Panc1 (cell line): ENCODE measurements at places on chromosomes 1 and 21. TPM values are rescaled to one million over a fixed set of nuclear protein-coding genes. Genes with fewer than 3 reads are reported as not detected.

DNA sequence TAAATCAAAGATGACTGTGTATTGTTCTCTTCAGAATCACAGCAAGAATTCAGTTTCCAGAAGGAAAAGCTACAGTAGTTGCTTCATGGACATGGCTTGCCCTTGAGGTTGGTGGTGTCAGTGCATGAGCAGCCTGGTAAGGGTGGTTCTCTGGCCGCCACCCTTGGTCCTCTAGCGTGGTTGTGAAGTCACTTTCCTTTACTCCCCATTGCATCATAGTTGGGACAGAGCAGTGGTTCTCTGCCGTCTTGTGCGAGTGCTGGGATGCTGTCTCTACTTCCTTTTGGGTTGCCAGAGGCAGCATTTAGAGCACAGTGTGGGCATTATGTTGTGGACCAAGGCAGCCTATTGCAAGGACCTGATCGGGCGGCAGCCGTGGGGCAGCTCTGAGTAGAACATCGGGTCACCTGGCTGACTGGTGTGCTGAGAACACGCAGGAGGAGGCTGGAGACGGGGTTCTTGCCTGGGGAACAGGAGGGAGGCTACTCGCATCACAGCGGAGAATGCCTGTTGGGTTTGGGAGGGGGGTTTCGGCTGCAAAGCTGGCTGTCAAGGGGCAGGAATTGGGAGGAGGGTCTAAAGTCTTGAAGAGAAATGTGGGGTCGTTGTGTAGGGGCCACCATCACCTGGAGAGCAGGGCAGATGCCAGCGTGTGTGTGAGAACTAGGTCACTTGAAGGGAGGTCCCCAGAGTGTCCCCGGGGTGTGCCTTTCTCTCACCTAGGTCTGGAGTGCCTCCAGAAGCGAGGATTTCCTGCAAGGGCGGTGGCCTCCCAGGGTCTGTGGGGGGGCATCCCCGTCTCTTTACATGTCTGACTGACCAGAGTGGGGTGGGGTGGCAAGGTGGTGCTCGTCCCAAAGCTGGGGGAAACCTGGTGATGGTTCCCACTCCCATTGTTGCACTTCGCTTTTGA is 6.3 kb downstream of the ARF1 start:
- no peak overlapping the region for H3K4me3 ChIP-seq
- peaks cover 3% of the 10 kb centered on the region; the same call in 1 of the 2 replicates for H3K36me3 ChIP-seq
- H3K27ac ChIP-seq = peak overlapping the region; percentile 25; the same call in 1 of the 2 replicates
- DNase-seq = no peak
- peaks cover 68% of the 10 kb centered on the region for H3K4me1 ChIP-seq

DNA sequence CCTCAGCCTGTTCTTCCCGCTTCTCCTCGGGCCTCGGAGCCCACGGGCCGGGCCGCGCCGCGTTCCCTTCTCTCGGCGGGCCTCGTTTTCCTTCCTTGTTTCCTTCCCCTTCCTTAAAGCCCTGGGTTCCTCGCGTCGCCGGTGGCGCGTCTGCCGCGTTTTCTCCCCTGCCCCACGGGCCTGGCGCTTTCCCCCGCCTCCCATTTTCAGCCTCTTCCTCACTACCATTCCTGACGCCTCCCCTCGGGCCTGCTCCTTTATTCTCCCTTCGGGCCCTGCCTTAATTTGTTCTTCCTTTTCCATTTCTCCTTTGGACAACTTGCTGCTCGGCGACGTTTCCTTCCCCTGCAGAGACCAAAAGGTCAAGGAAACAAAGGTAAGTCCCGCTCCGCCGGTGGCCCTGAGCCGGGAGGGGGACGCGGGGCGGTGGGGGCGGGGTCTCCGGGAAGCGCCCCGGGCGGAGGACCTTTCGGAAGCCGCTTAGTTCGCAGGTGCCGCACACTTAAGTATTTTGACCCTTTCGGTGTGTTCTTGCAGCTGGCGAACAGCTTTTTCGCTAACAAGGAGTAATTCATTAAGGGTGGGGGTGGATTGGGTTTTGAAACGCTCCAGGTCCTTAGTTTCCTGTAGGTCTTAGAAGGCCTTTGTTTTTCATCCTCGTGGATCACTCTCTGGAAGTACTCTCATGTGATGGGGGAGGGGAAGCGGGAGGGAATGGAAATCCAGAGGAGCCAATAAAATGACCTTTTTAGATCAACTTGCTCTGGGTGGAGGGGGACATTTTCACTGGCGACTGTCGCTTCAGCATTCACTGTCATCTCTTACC is 780 bp downstream of the YTHDF2 start:
- H3K4me3 ChIP-seq = peak overlapping the region; percentile 94
- H3K4me1 ChIP-seq = peaks cover 26% of the 10 kb centered on the region
- H3K36me3 ChIP-seq = peaks cover 37% of the 10 kb centered on the region
- H3K27me3 ChIP-seq = no peaks in the 10 kb centered on the region
- H3K27ac ChIP-seq = peak overlapping the region; percentile 98
- DNase-seq = no peak

- peaks cover 9% of the 10 kb centered on the region for H3K36me3 ChIP-seq
- DNase-seq = no peak
- H3K27ac ChIP-seq = peak within 1 kb of the TSS; percentile 100
- H3K4me1 ChIP-seq = peaks cover 51% of the 10 kb centered on the region
Observed at GRCh38 chr1:16155537-16156410, at the start of gene EPHA2. TSS of gene EPHA2 (minus strand) at chr1:16156069. CDS start at chr1:16155932, 137 bp downstream.

DNA sequence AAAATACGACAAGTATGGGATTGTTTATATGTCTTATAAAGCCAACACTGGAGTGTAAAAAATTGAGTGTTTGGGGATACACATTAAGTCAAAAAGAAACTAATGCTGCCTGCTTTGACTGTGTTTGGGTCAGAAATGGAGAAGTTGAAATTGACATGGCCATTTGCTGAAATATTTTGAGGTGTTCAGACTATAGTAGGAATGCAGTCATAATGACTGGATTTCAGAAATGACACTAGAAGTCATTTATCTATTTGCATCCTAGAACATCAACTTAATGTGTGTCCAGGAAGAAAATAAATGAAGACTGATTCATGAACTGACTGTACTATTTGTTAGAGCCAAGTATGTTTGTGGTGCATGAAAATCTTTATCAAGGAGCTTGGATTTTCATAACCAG is 28.4 kb downstream of the RASAL2 start:
- H3K27ac ChIP-seq = peak overlapping the region; percentile 57
- no peak overlapping the region for H3K4me3 ChIP-seq
- H3K4me1 ChIP-seq = peaks cover 28% of the 10 kb centered on the region
- DNase-seq = no peak

DNA sequence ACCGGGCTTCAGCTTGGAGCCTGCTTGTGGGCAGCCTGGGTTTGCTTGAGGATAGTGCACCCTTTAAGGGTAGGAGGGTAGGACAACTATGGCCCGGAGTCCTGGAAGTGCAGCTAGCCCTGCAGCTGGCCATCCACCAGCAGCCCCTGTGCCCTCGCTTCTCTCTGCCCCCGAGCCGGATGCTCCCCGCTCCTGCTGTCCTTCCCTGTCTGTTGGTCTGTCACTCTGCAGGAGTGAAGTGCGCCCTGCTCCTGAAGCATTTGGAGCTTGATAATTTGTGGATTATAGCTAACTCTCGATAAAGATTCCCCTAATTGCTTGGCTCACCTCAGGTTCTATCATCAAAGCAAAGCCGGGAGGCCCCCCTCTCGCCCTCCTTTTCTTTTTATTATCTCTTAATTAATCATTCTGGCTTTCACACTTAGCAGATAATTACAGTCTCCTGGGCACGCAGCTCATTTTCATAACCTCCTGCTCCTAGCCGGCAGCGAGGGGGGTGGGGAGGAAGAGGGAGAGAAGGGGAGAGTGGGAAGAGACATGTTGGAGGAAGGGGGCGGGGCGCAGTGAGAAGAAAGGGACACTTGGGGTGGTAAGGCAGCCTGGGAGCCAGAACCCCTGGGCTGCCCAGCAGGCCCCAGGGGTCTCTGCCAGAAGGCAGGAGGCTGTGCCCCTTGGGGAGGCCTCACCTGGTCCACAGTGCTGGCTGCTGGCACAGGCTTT is 14.4 kb downstream of the KIRREL1 start:
- H3K36me3 ChIP-seq = peaks cover 4% of the 10 kb centered on the region; the same call in 1 of the 2 replicates
- H3K27ac ChIP-seq = peak overlapping the region; percentile 100
- peaks cover 100% of the 10 kb centered on the region for H3K4me1 ChIP-seq
- no peaks in the 10 kb centered on the region for H3K27me3 ChIP-seq
- DNase-seq = no peak

DNA sequence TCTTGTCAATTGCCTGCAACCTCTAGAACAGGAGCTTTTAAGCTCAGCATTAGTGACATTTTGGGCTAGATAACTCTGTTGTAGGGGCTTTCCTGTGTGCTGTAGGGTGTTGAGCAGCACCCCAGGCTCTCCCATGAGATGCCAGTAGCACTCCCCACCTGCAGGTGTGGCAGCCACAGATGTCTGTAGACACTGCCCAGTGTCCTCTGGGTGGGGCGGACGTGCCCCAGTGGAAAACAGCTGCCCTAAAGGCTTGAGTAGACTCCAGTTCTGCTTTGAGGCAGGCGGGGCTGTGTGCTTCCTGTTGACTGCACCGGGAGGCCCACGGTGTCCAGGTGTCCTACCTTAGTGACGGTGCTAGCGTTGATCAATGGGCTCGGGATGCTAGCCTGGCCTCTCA is 16.9 kb upstream of the PWP2 start:
- no peak overlapping the region for H3K27ac ChIP-seq
- no peak overlapping the region for H3K4me3 ChIP-seq
- DNase-seq = no peak
- H3K27me3 ChIP-seq = no peaks in the 10 kb centered on the region
- no peaks in the 10 kb centered on the region for H3K4me1 ChIP-seq

- DNase-seq = no peak
- H3K4me3 ChIP-seq = no peak overlapping the region
- no peak overlapping the region for H3K27ac ChIP-seq
- no peaks in the 10 kb centered on the region for H3K4me1 ChIP-seq
- no peaks in the 10 kb centered on the region for H3K27me3 ChIP-seq
Observed at GRCh38 chr1:60034999-60035398, 38.6 kb downstream of the C1orf87 start.

DNA sequence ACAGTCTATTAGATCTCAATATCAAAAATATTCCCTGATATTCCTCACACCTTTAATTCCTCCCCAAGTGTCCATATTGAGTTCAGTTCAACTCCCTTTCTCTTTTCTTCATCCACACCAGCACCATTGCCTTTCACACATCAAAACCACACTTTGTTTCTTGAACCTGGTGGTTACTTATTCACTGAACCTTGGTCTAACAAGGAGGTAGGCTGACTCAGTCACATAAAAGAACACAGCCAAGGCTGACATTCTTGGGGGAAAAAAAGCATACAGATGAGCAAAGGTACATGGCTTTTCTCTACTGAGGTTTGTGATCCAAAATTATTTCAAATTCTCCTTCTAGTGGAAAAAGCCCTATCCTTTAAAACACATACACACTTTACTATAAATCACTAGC is 131.7 kb upstream of the USH2A start:
- no peak overlapping the region for H3K4me3 ChIP-seq
- no peaks in the 10 kb centered on the region for H3K4me1 ChIP-seq
- H3K27ac ChIP-seq = no peak overlapping the region
- no peaks in the 10 kb centered on the region for H3K27me3 ChIP-seq

GRCh38 chr1:82614090-82614489 is 813.4 kb downstream of the ADGRL2 start:
- no peak overlapping the region for H3K27ac ChIP-seq
- H3K4me1 ChIP-seq = no peaks in the 10 kb centered on the region
- no peak overlapping the region for H3K4me3 ChIP-seq
- DNase-seq = no peak
- H3K27me3 ChIP-seq = no peaks in the 10 kb centered on the region
- H3K36me3 ChIP-seq = no peaks in the 10 kb centered on the region

Gene RAP1GAP
- total RNA-seq = 4.6 TPM

Gene F3
- total RNA-seq = 2.6 TPM
